Cortex of kidney (tissue), 1 donor: ENCODE measurements at places on chromosomes 6 and 20.

DNA sequence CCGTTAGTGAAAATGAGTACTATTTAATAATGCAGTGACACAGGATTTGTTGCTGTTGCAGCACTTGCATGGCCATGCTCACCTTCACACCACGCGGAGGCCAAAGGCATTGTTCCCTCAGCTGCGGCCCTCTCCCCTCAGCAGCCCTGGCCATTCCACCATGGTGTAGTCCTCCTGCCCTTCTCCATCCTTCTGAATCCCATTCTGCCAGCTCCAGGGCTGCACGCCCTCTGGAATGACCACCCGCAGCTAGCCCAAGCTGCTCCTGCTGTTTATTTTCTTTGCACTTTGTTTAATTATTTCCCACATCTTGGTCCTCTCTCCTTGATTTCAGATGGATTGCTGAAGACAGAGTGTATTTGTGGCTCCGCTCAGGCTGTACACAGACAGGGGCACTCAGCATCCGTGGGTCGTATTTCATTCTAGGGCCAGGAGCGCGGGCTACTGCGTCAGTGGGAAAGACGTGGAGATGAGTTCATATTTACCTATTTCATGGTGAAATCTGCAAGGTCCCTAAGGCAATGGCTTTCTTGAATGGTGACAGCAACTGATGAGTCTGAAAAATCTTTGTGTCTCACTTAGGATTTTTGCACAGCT lies 81.4 kb upstream of the DUSP22 start:
- no peak for DNase-seq

GRCh38 chr6:118881440-118882313 lies 12.3 kb upstream of the ASF1A start:
- no peak for DNase-seq

DNA sequence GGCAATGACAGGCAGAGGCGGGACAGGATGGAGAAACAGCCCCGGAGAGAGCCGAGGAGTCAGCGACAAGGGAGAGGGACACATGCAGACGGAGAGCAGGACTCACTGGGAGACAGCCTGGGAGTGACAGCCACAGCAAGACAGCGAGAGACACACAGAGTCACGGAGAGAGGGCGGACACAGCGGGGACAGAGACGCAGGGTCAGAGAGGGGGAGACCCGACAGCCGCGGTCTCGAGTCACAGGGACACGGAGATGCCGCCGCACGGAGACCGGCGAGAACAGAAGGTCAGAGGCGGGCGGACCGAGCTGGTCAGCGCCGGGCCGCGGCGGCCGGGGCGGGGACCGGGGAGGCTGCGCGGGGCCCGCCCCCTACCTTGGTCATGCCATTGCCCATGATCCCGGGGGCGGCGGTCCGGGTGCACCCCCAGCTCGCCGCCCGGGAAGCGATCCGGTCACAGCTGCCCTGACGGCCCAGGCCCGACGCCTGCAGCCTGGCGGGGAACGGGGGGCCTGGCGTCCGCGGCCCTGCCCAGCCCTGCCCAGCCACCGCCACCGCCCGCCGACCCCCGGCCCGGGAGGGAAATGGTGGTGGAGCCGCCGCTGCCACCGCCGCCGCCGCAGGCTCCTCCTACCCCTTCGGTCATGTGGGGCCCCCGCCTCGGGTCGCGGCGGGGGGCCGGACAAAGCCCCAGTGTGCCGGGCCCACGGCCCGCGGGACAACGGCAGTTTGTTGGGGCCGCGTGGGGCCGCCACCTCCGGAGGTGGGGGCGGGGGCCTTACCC lies at the start of the genes DUSP15 and TTLL9:
TSS of gene DUSP15 (minus strand) at position 586 of the 784 bp plus-strand sequence. CDS start at position 396, 190 bp downstream.
TSS of gene TTLL9 (plus strand) at position 693 of the 784 bp plus-strand sequence. CDS start 493 bp downstream, outside the sequence.
- DNase-seq: peak; percentile 24

GRCh38 chr20:53901064-53901463 lies 169.3 kb downstream of the BCAS1 start:
- DNase-seq: no peak

GRCh38 chr20:10278412-10278811 lies 59.8 kb downstream of the SNAP25 start:
- DNase-seq: no peak

- no peak for DNase-seq
These were observed 372.7 kb upstream of the SULF2 start for GRCh38 chr20:48158014-48158413.
